Sigmoid colon (tissue), 7 donors: ENCODE measurements at places on chromosomes 3 and 15. TPM values are rescaled to one million over a fixed set of nuclear protein-coding genes. Genes with fewer than 3 reads are reported as not detected.
A peak's percentile ranks its signal among the peaks of the same experiment; 100 is the strongest.

Gene SLC22A14
- polyA plus RNA-seq = not detected

Gene ABI3BP
- 21.1 TPM for polyA plus RNA-seq

Gene HDGFL3
- polyA plus RNA-seq = 10.0 TPM

- no peak overlapping the region for H3K27ac ChIP-seq
- no peaks in the 10 kb centered on the region for H3K36me3 ChIP-seq
- no peak overlapping the region for H3K4me3 ChIP-seq
- DNase-seq = no peak
Measured at GRCh38 chr3:136624894-136625815, 127.0 kb downstream of the STAG1 start.

- H3K27me3 ChIP-seq = no peaks in the 10 kb centered on the region
- no peaks in the 10 kb centered on the region for H3K36me3 ChIP-seq
- no peak for DNase-seq
- no peak overlapping the region for H3K4me3 ChIP-seq
- peaks cover 6% of the 10 kb centered on the region for H3K4me1 ChIP-seq
Measured at GRCh38 chr3:188956839-188957489, 214.8 kb upstream of the TPRG1 start.

DNA sequence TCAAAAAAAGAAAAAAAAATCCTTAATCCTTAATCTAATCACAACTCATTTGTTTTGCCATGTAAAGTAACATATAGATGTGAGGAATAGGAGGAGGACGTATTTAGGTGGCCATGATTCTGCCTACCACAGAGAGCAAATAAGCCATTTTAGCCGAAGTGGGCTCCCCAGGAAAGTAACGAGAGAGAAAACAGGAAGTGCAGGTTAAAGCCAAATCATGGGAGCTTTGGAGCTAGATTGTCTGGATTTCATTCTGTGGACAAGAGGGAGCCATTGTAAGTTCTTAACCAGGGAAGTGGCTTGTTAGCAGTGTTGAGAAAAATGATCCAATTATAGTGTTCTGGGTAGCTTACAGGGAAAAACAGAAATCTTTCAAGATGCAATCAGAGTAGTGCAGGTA is 9.4 kb downstream of the TMOD2 start:
- H3K4me3 ChIP-seq = no peak overlapping the region
- no peaks in the 10 kb centered on the region for H3K36me3 ChIP-seq
- DNase-seq = no peak

DNA sequence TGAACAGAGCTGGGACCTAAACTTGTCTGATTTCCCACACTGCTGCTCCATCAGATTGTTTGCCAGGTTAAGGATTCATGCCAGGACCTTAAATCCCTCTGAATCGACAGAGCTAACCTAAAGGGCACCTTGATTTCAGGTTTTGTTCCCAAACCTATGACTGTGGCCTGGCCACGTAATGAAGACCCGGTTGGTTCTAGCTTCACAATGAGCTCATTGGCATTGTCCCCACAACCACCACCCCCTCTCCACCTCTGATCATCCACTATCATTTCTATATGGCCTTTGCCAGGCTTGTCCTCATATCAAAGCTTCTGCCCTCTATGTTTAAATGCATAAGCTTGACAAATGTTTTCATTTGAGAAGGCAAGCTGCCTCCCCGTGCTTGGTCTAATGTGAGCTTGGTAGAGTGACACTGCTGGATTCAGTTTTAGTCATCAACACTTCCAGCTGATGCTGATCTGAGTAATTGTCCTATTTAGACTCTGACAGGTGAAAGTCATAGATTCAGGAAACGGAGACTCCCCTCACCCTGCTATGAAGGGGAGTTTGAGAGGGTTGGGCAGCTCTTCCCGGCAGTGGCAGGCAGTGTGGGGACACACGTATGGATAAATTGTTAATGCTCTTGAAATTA is 407.1 kb upstream of the CFAP20DC start:
- no peaks in the 10 kb centered on the region for H3K27me3 ChIP-seq
- no peak overlapping the region for H3K27ac ChIP-seq
- no peak overlapping the region for H3K4me3 ChIP-seq
- H3K36me3 ChIP-seq = no peaks in the 10 kb centered on the region

DNA sequence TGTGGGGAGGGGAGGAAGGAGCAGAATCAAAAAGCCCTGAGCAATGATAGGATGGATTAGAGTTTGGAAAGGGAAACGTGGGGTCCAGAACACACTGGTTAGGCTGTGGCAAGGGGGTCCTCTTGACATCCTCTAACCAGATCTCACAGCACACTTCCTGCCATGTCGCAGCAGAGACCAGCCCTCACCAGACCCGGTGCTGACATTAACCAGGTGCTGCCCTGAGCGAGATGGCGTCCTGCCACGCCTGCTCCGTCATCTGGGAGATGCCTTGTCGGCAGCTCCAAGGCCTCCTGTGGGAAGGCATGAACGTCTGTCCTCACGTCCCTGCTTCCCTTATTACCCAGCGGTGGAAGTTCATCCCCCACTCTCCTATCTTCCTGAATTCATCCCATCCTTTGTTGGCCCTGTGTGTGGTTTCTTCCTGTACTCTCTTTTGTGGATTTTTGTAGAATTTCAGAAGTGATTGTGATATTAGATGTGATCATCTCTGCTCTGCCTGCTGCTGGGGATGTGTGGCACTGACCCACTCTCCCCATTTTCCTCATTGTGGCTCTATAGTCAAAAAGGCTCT is 29.4 kb upstream of the MYZAP start:
- DNase-seq = no peak
- no peaks in the 10 kb centered on the region for H3K36me3 ChIP-seq
- H3K27ac ChIP-seq = no peak overlapping the region
- no peak overlapping the region for H3K4me3 ChIP-seq

- H3K4me3 ChIP-seq = no peak overlapping the region
- DNase-seq = peak; percentile 82
- H3K36me3 ChIP-seq = no peaks in the 10 kb centered on the region
- H3K4me1 ChIP-seq = peaks cover 8% of the 10 kb centered on the region
Measured at GRCh38 chr3:41026394-41027177, 172.7 kb upstream of the CTNNB1 start.

GRCh38 chr15:37122703-37123102 is 22.4 kb upstream of the MEIS2 start:
- no peaks in the 10 kb centered on the region for H3K27me3 ChIP-seq
- DNase-seq = peak; percentile 79
- no peak overlapping the region for H3K4me3 ChIP-seq
- H3K36me3 ChIP-seq = no peaks in the 10 kb centered on the region

DNA sequence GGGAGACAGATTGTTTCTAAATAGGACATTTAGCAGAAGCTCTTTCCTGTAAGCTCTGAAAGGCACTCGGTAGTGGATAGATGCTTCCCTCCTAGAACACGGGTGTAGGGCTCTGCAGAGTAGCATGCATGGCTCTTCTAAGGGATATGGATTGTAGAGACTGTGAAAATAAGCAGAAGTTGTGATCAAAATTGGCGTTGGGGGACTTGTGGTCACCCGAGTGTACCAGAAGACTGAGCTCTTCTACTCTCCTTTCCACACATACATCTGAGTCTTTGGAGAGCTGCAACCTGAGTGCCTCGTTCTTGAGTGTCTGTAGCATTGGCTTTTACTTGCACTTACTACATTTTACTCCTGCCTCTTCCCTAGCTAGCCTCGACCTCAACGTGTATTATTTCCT is 197.7 kb downstream of the LPP start:
- no peak overlapping the region for H3K27ac ChIP-seq
- no peaks in the 10 kb centered on the region for H3K27me3 ChIP-seq
- no peak for DNase-seq
- no peaks in the 10 kb centered on the region for H3K36me3 ChIP-seq
- peaks cover 57% of the 10 kb centered on the region for H3K4me1 ChIP-seq

- peaks cover 6% of the 10 kb centered on the region for H3K4me1 ChIP-seq
- no peak overlapping the region for H3K4me3 ChIP-seq
- no peak overlapping the region for H3K27ac ChIP-seq
- no peaks in the 10 kb centered on the region for H3K36me3 ChIP-seq
- DNase-seq = no peak
Measured at GRCh38 chr3:139941580-139941979, 6.6 kb downstream of the CLSTN2 start.
